Esophagus squamous epithelium (tissue), 5 donors: ENCODE measurements at places on chromosomes 12 and 14.

- no peak for DNase-seq
Measured at GRCh38 chr14:94374749-94375260, 13.6 kb downstream of the SERPINA1 start.

DNA sequence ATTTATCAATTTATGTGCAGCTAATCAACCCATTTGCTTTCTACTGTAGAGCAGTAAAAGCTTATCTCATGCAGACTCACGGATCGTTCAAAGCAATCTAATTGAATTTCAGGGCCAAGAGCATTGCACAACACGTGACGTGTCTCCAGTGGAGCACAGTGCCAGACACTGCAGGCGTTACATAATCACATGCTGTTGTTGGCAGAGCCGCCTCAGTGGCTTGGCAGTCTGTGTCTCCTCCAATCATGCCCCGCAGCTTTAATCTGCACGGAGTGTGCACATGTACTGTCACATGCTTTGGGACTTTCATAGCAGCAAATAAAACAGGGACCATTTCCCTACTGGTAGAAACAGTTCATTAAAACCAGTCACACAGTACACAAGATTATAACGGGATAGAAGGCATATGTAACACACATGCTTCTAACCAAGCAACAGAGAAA, 309.3 kb downstream of the ITPR2 start:
- DNase-seq, result peak; percentile 36

- DNase-seq, result no peak
Measured at GRCh38 chr12:386651-387050, 2.5 kb downstream of the KDM5A start.

GRCh38 chr12:105561546-105562198, 231.2 kb downstream of the C12orf75 start:
- no peak for DNase-seq

DNA sequence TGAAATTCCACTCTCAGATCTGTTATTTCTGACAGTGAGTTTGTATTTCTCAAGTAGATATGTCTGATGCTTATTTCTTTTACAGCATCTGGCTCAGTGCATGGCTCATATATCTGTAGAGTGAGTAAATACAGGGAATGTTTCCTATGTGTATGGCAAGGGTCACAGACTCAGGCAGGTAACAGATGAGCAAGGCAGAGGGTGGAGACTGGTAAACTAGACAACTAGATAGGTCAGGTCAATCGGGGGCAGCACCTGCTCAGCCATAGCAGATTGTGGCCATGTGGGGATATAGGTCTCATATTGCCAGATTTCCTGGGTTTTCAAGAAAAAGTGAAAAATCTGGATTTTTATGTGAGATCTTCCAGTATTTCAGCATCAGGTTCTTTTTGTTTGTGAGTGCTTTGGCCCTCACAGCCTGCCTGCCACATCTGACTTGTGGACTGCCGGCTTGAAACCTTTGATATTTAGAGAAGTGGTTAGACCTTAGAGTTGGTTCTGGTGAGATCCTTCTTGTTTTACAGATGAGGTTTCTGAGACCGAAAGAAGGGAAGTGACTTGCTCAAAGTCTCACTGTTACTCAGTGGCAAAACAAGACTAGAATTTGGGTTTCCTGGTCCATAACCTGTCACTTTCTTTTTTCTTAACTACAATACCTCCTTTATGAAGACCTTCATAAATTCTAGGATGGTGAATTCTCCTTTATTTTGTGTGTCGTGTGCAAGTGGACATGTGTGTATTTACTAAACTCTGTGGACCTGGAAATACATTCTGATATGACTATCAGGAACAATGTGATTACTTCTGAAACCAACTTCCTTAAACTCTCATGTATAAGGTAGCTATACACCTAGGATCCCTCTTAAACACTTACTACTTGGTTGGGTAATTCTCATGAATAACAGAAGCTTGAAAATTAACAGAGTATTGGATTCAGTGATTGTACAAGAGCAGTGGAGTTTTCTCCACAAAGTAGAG, 34.4 kb downstream of the PROX2 start:
- no peak for DNase-seq

DNA sequence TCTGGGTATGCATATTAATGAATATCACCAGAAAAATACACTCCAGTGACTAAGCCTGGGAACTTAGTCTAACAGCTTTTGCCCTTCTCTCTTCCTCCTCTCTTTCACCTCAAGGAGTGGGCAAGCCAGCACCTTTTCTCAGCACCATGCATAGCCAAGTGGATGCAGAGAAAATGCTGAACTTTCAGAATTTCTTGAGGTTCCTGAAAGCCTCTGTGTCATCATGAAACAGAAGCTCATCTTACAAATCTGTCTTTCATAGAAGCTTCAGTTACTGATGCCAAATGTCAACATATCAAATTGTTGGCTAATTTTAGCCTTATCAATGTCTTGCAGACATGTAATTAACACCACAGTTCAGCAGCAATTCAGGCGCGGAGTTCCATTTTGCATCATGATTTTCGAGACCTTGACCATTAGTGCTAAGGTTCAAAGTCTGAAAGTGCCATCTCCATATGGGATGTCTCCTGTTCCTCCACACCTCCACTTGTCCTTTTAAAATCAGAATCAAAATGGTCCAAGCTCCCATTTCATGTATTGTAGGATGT, 51.1 kb upstream of the RPH3A start:
- no peak for DNase-seq

GRCh38 chr14:89842837-89843236, 111.7 kb downstream of the EFCAB11 start:
- DNase-seq, result no peak

GRCh38 chr12:61667676-61668075, 592.5 kb upstream of the USP15 start:
- DNase-seq, result no peak

DNA sequence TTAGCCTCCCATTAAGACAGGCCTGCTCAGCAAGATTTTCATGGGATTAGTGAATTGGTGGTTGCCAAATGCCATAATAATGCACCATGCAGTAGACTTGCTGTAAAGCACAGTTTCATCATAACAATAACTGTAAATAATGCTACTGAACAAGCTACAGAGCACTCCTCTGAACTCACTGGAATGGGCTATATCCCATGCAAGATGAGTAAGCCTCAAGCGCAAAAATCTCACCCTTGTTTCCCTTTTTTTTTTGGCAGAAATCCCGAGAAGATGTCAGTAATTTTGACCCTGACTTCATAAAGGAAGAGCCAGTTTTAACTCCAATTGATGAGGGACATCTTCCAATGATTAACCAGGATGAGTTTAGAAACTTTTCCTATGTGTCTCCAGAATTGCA, 145.9 kb upstream of the HIF1A start:
- no peak for DNase-seq

- DNase-seq, result no peak
Measured at GRCh38 chr12:104422441-104422840, 34.3 kb upstream of the CHST11 start.

DNA sequence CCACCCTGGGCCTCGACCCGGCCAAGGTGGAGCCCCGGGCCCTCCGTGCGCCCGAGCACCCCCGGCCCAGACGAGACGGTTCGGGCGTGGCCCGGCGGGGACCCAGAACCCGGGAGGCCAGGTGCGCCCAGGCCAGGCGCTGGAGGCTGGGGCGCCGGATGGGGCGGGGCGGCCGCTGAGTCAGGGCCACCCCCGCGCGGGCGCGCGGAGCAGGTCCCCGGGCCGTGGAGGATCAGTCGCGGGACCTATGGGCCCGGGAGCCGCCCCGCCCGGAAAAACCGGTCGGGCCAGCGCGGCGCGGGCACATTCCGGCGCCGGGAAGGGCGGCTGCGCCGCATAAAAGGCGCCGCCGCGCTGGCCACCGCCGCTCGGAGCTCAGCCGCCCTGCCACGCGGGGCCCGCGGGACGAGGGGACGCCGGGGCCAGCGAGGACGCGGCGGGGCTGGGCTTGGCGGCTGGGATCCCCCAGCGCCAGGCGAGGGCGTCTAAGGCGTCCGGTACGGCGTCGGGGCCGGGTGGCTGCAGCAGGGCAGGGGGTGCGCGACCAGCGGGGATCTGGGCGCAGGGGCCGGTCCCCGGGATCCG, 21.5 kb upstream of the KIF26A start:
- no peak for DNase-seq

- no peak for DNase-seq
Measured at GRCh38 chr12:45244561-45245343, 28.9 kb downstream of the ANO6 start.

DNA sequence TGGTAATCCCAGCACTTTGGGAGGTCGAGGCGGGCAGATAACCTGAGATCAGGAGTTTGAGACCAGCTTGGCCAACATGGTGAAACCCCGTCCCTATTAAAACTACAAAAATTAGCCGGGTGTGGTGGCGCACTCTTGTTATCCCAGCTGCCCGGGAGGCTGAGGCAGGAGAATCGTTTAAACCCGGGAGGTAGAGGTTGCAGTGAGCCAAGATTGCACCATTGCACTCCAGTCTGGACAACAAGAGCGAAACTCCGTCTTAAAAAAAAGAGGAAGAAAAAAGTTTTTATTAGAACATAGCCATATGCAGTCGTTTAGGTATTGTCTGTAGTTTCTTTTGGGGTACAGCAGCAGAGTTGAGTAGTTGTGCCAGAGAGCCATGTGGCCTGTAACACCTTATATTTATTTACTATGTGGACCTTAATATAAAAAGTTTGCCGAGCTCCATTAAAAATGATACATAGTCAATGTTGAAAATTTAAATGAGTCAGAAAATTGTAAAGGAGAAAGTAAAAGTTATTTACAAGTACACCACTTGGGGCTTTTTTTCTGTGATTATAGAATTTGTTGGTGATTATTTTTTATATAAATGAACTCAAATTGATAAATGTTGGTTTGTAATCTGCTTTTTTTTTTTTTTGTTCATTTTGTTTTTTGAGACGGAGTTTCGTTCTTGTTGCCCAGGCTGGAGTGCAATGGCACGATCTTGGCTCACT, 2.2 kb downstream of the ADIPOR2 start:
- DNase-seq, result no peak

- no peak for DNase-seq
Measured at GRCh38 chr12:15289192-15289591, 33.1 kb upstream of the PTPRO start.

DNA sequence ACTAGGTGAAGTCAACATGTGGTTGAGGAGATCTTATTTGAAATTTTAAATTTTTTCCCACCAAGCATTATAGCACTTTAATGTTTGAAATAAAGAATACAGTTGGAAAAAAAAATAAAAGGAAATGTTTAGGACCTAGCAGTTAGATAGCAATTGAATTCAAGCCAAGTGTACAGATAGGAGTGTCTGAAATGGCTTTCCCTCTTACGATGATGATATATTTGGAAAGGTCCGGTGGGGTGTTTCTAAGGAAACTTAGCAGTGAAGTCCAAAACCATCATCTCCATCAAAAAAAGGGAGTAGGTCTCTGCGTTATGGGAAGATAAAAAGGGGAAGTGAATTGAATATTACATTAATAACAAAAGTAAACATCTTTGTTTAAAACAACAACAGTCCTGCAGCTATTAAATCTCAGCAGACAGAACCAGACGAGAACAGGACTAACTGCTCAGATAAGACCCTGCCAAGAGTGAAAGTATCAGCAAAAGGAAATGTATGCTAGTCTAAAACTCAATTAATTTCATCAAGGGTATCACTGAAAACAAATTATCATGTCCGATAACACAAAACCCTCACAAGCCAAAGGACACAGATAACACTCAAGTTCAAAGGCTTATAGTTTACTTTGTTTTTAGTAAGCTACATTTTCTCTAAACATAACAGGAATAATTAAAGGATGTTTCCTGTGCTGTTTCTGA, 242.0 kb downstream of the BMP4 start:
- DNase-seq, result no peak

GRCh38 chr14:37202265-37202664, 4.5 kb downstream of the MIPOL1 start:
- DNase-seq, result no peak

- DNase-seq, result no peak
Measured at GRCh38 chr12:68356060-68356695, 24.0 kb upstream of the MDM1 start.
